ENCODE measurements at places on chromosomes 4 and X. TPM values are rescaled to one million over a fixed set of nuclear protein-coding genes. Genes with fewer than 3 reads are reported as not detected.

- no peak for DNase-seq
Measured at GRCh38 chr4:5747738-5748375, 36.9 kb downstream of the EVC start.

- DNase-seq: no peak
Measured at GRCh38 chr4:152559641-152560040, 23.7 kb upstream of the FBXW7 start.

- no peak for DNase-seq
Measured at GRCh38 chr4:83560523-83560922, 24.6 kb downstream of the GPAT3 start.

DNA sequence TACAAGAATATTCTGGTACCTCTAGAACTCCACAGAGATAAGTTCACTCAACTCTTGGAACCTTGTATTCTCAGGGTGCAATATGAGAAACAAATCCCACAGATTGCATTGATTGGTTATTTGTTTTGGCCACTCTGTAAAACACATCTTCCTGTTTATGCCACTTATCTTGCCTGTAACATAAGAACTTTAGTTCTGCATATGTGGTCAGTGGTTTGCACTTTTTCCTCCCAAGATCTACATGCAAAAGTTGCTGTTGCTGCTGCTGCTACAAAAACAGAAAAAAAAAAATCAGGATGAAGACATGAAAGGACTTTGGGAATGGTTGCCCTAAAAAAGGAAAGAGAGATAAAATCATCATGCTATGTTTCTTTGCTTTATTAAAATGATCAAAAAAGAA is 9.6 kb downstream of the ODAPH start:
- DNase-seq: no peak

GRCh38 chrX:135522878-135523693 is 2.6 kb downstream of the INTS6L start:
- no peak for DNase-seq

The ALB gene
- total RNA-seq: 9.1 TPM

The ADAMTS3 gene
- total RNA-seq: 2.9 TPM

The DDIT4L gene
- 3.8 TPM for total RNA-seq

The TLR1 gene
- total RNA-seq: 18.7 TPM
